ENCODE measurements at places on chromosomes 6 and 20.
A peak's percentile ranks its signal among the peaks of the same experiment; 100 is the strongest.

- DNase-seq: no peak
These were observed 1.9 kb downstream of the CST9L start for GRCh38 chr20:23566199-23566932.

DNA sequence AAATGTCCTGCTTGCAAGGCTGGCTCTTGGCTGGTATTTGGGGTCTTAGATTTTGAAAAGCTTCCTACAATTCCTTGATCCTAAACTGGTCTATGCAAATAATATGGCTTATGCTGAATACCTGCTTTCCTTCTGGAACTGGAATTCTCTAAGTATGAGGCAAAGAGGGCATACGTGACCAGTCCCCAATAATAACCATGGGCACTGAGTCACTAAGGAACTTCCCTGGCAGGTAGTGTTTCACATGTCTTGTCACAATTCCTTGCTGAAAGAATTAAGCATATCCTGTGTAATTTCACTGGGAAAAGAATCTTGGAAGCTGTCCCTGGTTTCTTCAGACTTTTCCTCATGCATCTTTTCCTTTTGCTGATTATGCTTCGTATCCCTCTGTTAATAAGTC lies 106.5 kb downstream of the MMS22L start:
- DNase-seq: no peak

GRCh38 chr6:137272403-137272802 lies 53.2 kb upstream of the IFNGR1 start:
- DNase-seq: no peak

GRCh38 chr6:451336-451735 lies 59.8 kb downstream of the IRF4 start:
- DNase-seq: no peak

DNA sequence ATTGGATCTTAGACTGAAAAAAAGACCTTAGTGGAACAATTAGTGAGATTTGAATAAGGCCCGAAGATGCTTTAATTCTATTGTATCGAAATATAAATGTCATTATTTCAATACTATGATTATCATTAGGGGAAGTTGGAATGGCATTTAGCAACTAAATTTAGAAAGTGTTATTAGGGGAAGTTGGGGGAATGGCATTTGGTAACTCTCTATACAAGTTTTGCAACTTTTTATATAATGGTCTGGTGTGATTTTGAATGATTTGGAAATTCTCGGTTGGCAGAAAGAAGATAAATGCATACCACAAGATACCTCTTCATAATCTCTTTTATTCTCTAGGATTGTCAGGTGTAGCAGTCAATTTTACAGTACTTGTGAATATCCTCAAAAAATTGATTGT lies 49.2 kb downstream of the RNF144B start:
- no peak for DNase-seq

DNA sequence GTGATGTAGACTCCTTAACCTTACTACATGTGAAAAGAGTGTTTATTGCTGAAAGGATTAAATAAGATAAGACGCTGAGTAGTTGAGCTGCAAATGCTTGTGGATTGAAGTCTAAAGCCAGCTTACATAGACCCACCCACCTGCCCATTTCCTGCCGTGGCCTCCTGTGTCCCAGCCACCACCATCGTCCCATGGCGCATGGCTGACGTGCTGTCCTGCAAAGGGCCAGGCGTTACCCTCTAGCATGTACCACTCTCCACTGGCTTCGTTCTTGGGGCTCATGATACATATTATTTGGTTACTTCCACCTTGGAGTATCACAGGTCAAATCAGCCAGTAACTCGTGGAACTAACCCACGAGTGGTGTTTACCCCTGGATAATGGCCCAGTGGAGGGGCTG lies 181.8 kb downstream of the CDH4 start:
- no peak for DNase-seq

DNA sequence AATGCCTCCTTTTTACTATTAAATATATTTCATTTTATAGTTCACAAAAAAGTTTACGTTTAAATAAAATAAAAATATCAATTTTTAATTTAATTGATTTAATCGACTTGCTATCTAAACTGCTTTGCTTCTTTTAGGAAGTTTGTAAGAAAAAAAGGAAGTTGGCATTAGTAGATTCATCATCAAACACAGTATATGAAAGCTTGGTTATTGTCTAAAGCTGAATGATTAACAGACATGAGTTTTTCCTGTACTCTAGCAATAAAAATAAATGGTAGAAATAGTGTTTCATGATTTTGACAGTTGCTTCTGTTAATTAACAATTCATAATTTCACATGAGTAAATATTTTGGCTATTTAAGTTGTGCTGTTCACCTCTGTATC lies 1285.5 kb upstream of the GJE1 start:
- no peak for DNase-seq

GRCh38 chr6:163994566-163994965 lies 580.0 kb downstream of the QKI start:
- DNase-seq: no peak

- DNase-seq: no peak
These were observed 51.5 kb downstream of the COL19A1 start for GRCh38 chr6:69917834-69918233.

GRCh38 chr6:41463062-41463930 lies 82.9 kb upstream of the FOXP4 start:
- DNase-seq: peak; percentile 60

- peak; percentile 22 for DNase-seq
These were observed 224.8 kb upstream of the MARCKS start for GRCh38 chr6:113632220-113632864.

- no peak for DNase-seq
These were observed 231.5 kb upstream of the ID4 start for GRCh38 chr6:19605624-19606023.

DNA sequence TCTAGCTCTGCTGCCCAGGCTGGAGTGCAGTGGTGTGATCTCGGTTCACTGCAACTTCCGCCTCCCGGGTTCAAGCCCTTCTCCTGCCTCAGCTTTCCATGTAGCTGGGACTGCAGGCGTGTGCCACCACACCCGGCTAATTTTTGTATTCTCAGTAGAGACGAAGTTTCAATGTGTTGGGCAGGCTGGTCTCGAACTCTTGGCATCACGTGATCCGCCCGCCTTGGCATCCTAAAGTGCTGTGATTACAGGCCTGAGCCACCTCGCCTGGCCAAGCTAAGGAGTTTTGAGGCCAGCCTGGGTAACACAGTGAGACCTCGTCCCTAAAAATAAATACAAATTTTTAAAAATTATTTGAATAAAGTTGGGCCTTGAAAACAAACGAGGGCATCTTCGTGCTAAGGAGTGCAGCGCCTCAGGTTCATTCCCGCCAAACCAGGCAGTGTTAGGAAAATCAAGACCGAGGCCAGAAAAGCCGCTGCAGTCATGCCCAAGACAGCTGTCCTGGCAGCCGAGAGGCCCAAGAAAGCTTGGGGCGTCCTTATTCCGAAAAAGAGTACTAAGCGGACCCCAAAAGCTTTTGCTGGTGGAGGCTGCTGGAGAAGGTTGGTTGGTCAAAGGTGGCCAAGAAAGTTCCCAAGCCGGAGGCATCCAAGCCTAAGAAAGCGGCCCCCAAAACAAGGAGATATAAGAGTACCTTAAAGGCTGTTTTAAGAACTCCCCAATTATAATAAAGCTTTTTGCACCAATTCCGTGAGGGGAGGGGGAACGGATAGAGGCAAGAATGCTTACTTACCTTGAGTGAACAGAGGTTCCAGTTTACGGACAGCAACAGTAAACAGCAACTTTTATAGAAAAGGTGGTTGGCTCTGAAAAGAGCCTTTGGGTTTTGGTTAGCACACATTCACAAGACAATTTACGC lies 109.0 kb downstream of the HFE start:
- DNase-seq: no peak

GRCh38 chr6:43728586-43728985 lies 41.0 kb upstream of the MRPS18A start:
- DNase-seq: no peak

GRCh38 chr6:45808917-45809316 lies 206.7 kb downstream of the CLIC5 start:
- no peak for DNase-seq

DNA sequence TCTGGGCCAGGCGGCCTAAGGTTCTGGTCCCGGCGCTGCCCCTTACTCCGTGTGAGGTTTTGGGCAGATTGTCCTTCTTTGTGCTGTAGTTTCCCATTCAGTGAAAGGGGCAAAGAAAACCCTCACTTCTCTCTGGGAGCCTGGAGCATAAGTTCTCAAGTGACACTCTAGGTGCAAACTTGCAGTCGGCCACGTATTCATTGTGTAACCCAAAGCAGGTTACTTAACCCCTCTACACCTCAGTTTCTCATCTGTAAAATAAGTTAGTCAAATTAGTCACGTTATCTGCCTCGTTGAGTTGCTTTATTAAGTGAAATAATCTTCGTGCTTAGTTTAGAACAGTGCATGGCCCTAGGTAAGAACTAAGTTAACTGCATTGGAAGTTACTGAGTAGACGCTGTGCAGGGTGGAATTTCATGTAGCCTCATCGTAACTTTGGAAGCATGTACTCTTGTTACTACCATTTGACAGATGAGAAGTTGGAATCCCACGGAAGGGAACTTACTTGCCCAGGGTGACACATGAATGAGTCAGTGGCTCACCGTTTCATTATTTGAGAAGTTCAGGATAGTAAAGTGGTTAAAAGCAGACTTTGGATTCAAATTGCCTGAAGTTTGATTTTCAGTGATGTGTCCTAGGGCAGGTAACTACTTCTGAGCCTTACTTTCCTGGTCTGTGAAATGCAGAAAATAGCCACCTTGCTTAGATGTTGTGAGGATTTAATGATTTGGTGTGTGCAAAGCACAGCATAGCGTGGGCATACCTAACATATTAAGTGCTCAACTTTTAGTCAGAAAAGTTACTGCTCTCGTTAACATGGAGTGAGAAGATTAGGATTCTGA lies 556 bp upstream of the MROH8 start:
- no peak for DNase-seq

DNA sequence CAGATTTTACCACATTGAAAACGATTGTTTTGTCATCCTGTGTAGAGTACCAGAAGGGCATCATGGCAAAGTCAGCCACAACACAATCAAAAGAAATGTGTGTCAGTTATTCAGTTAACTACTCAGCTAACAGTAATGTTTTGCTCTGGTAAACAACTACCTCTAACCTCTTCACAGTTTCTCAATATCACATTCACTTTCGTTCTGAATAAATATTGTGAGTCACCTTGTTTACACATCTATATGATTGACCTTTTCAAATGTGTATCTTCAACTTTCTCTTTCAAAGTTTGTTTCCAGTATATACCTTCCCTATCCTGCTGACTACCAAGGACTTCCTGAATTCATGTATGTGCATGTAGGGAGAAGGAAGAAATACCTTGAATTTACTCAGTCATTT lies 216.6 kb upstream of the UFL1 start:
- no peak for DNase-seq

DNA sequence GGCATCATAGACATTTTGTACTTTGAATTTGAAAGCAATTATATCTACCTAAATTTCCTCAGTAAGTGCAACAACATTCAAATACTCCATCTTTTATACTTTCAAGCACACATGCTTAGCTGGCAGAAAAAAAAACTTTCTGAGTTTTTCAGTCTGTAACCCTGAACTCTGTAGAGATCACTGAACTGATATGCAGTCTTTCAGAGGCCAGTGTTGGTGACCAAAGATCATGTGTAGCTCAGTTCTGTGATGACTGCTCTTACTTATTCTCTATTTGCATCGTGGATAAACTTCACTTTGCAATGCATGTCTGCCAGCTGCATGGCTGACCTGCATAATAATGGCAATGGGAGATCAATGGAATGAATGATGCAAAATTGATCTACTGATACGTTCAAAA lies 431.3 kb downstream of the FRK start:
- DNase-seq: no peak

DNA sequence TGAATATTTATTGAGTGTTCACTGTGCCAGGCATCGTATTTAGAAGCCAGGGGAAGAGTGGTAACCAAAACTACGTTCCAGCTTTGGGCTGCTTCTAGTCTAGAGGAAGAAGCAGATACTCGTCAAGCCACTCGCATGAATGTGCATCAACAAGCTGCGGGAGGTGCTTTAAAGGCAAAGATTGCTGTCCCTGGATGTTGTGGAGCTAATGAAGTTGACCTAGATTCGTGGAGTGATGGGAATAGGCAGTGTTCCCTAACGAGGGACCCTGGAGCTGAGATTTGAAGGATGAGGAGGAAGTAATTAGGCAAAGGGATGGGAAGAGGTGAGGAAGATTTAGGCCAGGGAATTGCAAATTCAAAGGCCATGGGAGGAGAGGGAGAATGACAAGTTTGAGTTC lies 118.9 kb downstream of the TMEM170B start:
- DNase-seq: no peak

- DNase-seq: no peak
These were observed 230.3 kb downstream of the OTOR start for GRCh38 chr20:16978497-16978896.

GRCh38 chr6:148359228-148359627 lies 16.6 kb downstream of the SASH1 start:
- no peak for DNase-seq

DNA sequence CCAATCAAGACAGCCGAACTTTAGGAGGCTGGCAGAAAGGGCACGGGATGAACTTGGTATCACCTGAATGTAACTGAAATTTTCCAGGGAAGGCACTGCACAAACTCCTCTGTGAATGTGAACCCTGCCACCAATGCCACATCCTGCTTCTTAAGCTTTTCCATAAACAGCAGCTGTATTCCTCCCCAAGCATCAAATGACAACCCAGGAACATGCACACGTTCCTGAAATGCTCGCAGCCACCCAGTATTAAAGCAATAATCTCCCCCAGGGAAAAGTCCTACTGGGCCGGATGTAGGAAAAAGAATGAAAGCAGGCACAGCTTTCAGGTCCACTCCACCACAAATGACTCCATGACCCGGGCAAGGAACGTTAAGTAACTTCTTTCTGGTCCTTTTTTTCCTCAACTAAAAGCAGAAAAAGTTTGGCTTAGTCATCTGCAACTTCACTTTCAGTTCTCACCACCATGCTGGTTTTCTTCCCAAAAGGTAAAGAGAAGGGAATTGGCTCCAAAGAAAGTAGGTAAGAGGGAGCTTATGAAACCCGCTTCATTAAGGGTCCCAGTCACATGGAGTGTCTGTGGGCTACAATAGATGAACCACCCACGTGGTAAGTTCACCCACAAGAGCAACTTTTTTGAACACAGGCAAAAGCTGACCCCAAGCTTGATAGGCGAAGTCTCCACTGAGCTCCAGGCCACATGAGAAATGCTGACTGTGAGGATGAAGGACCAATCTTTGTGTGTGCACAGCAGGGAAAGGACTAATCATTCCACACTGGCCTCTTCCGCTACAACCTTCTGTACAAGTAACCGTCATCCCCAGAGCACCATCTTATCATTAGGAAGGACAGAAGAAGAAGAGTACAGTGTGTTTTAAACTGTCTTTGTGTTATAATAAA lies 90.1 kb downstream of the HIVEP2 start:
- DNase-seq: no peak

DNA sequence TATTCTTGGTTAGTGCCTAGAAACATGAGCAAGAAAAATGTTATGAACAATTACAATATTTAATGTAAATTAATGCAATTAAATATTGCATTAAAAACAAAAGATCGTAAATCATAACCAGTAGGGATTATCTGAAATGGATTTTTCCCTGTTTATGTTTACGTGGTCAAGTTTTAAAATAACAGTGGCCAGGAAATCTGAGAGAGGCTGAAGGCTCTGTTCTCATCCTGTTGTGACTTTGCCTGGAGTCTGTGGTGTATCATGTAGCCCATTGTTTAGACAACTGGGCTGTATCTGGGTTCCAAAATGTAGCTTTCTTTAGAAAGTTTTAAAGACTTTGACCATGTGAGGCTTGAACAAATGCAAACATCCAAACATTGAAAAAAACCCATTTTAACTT lies 2.4 kb downstream of the MYO6 start:
- DNase-seq: no peak

- DNase-seq: no peak
These were observed 99.3 kb upstream of the PMEPA1 start for GRCh38 chr20:57809149-57809548.
